Esophagus mucosa (tissue), 1 donor: ENCODE measurements at places on chromosomes 3 and 15. TPM values are rescaled to one million over a fixed set of nuclear protein-coding genes. Genes with fewer than 3 reads are reported as not detected.

DNA sequence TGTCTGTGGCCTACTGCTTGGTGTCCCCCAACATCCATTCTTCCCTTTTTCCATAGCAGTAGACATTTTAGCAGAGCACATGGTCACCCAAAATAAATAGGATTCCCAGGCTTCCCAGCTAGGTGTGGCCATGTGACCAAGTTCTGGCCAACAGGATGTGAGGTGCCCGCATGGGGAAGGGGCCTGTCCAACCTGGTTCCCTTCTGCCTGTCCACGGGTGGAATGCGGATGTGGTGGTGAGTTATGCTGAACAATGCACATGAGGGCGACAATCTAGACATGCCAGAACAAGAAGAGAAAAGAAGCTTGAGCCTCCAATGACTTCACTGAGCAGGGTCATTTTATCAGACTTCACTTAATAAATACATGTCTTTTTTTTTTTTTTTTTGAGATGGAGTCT lies 77.6 kb upstream of the DLG1 start:
- peak; percentile 59 for ATAC-seq

- ATAC-seq = peak; percentile 54
Observed at GRCh38 chr3:170745211-170745718, 124.7 kb downstream of the RPL22L1 start.

GRCh38 chr3:12875857-12876836 lies 34.8 kb upstream of the RPL32 start:
- ATAC-seq = peak; percentile 38

DNA sequence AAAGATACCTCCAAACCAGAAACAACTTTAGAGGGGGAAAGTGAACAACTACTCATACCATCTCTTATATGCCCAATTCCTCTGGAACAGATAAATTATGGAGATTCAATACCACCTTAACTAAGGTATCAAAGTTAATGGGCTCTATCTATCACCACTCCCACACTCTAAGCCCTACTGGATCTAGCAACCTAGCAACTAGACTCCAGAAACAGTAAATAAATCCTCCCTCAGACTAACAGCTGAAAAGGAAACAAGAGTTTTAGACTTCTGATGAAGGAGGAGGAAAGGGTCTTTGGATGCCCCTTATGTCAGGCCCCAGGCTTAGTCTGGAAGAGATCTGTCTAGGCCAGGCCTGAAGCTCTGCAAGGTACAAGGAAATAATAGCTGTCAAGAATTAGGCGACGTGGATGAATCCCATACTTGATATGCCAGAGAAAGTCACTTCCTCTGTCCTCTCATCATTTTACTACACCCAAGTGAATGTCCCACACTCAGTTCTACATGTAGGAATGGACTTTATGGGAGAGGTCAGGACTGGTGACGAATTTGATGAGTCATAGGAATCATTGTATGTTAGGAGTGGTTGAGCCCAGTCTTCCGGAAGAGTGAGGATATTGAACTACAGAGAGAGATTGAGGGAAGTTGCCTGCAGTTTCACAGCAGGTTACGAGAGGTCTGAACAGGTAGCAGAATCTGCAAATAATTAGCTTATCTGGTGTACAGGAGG lies 113.8 kb downstream of the AKAP13 start:
- peak; percentile 98 for ATAC-seq

The MAP6D1 gene
- total RNA-seq = 2.0 TPM

GRCh38 chr3:53921296-53921695 lies 29.6 kb upstream of the SELENOK start:
- no peak for ATAC-seq

The SMCO1 gene
- total RNA-seq = not detected

- ATAC-seq = no peak
Observed at GRCh38 chr3:97306226-97306625, 458.3 kb upstream of the ARL6 start.

GRCh38 chr15:66747223-66747622 lies 45.2 kb downstream of the SMAD6 start:
- ATAC-seq = no peak

DNA sequence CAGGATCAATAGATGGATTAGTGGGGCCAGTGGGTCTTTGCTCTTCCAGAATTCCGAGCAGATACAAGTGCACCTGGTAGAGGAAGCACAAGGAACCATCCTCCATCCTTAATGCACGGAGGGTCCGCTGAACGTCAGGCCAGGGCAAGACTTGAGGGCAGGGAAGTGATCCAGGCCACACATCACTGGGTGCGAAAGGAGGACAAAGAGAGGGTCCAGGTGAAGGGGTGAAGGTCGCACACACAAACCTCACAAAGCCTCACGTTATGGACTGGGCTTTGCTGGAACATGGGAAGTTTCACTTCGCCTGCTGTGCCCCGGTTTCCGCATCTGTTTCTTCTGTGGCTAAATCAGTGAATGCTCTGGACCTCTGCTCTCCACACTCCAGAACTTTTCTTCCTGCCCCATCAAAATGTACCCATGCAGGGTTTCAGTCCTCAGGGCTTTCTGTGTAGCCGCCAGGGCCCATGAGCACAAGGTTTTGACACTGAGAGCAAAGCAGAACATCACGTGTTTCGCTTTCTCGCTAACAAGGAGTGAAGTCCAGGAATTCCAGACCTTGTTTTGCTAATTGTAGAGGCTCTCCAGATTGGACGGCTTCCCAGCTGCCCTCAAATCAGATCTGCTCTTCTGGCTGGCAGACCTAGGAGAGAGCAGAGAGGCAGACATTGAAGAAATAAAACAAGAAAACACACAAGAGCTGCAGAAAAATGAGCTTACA lies 56.3 kb downstream of the KLF15 start:
- ATAC-seq = no peak

DNA sequence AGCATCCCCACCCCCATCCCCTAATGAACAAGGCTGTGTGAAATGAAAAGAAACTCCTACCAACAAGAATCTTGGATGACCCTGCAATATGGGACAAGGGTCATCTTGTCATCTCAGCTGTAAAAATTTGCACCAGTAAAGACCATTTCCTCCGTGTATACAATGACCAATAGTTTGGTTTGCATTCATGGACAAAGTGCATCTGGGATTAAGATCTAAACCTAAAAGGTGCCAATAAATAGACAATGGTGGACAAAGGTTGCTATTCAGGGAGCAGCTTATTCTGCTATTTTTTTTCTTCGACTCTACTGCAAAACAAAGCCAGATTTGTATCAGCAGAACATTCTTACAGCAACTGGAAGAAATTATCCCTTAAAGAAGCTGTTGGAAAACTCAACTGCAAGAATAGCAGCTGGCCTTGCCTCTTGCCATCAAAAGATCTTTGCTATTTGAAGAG lies 8.0 kb downstream of the MGLL start:
- no peak for ATAC-seq

- ATAC-seq = no peak
Observed at GRCh38 chr3:99256788-99257187, 355.3 kb upstream of the DCBLD2 start.

GRCh38 chr3:191158247-191158646 lies 40.8 kb upstream of the OSTN start:
- no peak for ATAC-seq

The COL8A1 gene
- total RNA-seq = 2.2 TPM

- ATAC-seq = no peak
Observed at GRCh38 chr3:153159771-153160397, 2.1 kb upstream of the RAP2B start.

- ATAC-seq = no peak
Observed at GRCh38 chr15:78993931-78994530, 49.2 kb upstream of the CTSH start.

DNA sequence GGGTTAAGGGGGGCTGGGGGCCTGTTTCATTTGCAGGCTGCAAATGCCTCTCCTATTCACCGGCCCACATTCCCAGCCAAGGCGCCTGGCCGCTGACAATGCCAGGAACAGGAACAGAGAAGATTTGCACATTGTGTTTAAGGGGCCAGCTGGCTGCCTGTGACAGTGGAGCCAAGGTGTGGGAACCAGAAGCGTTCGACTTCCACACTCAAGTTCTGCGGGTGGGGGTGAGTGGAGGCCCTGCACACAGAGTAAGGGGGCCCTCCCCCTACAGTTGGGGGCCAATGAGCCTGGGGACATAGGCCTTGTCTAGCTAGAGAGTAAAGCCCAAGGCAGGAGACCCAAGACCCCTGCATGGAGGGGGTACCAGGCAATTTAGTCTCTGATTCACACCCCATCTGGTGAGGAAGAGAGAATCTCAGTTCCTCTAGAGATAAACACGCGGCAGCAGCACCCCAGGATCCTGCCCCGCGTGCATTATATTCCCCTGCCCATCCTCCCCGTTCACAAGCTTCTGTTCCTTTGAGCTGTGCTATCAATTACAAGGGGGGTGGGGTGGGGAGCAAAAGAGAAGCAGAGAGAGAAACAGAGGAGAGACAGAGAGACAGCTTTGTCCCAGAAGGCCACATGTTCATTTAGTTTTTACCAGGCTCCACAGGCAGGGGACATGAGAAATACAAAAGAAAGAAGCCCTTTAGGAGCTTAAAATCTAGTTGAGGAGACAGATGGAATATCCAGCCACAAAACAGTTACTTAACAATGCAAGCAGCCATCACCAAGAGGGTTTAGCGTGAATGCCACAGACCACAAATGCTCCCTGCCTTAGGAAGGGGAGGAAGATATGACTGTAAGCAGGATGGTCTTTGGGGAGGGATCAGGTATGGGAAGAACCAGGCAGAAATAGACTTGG lies 9.2 kb downstream of the IGDCC3 start:
- no peak for ATAC-seq

The UROC1 gene
- not detected for total RNA-seq
